ENCODE measurements at places on chromosomes 5 and 9. TPM values are rescaled to one million over a fixed set of nuclear protein-coding genes. Genes with fewer than 3 reads are reported as not detected.

The DBH gene
- total RNA-seq, result not detected

DNA sequence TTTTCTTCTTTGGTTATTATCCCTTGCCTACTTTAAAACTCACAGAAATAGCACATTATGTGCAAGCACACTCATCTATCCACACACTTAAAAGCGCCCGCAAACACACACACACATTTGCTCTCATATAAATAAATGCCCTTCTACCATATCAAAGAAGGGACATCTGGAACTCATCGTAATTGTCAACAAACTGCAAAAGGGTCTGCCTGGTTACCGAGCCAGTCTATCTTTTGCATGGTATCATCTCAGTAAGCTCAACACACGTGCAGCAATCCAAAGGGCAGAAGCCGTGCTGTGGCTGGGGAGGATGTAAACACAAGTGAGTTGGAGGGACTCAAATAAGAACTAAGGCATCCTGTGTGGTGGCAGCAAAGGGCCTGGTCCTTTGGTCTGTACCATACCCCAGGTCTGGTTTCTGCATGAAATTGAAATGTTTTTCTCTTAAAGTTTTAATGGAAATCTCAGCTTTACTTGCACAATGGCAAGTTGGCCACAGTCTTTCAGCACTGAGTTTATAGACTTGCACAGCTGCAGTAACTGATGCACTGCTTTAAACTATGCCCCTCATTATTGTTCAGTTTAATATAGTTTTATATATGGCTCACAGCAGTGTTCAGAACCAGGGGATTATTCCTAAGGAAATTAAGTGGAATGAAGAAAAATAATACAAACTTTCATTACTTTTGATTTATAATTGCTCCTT lies 331.0 kb downstream of the ADAMTS6 start:
- no peak for DNase-seq

GRCh38 chr9:91071184-91071990 lies 269.8 kb downstream of the SYK start:
- no peak for DNase-seq

DNA sequence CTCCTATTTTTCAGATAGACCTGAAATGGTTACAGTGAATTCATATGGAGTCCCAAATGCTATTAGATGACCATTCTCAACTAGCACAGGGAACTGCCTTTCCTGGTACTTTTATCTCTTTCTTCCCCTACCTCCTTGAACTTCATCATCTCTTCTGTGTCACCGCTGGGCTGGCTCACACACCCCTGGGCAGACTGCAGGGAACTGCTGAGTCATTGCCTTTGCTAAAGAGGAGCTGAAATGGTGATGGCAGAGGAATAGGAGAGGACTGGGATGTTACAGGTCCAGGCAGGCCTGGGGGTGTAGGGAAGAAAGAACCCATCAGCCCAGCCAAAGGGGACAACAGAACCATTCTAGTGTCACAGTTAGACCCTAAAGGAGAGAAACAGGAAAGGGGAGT lies 322.3 kb downstream of the ASTN2 start:
- no peak for DNase-seq

DNA sequence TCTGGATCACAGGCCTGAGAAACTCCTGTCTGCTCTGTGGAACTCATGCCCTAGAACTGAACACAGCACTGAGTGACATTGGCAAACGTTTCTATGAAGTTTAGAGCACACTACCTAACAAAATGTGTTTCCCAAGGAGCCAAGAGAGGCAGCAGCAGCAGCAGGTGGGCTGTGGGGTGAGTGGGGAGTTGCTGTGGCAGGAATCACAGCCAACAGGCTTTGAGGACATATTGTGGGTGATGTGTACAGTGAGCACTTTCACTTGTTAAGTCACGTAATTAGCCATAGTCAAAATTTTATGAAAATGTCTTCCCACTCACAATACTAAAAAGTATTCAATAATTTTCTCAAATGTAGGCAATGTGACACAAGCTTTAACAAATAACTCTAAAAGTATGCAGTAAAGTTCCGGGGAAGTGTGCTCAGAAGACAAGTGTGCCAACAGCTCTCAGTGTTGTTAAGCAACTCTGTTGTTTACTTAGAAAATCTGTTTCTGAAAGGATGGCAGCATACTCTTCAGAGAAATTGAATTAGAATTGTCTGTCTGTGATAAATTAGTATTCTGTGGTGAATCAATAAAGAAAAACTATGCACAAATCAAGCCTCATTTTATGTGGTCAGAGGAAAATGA lies 482.1 kb downstream of the SEMA5A start:
- no peak for DNase-seq

GRCh38 chr5:175640106-175640775 lies 17.6 kb upstream of the HRH2 start:
- DNase-seq, result no peak

DNA sequence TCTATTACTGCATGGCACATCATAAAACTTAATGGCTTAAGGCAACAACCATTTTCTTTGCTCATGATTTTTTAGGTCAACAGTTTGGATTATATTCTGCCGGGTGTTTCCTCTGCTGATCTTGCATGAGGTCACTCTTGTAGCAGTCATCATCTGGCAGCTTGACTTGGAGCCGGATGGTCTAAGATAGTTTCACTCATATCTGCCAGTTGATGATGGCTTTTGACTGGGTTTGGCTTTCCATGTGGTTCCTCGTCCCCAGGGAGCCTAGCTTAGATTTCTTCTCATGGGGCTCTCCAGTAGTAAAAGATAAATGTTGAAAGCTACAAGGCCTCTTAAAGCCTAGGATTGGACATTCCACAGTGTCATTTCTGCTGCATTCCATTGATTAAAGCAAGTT lies 27.4 kb downstream of the LNPEP start:
- no peak for DNase-seq

DNA sequence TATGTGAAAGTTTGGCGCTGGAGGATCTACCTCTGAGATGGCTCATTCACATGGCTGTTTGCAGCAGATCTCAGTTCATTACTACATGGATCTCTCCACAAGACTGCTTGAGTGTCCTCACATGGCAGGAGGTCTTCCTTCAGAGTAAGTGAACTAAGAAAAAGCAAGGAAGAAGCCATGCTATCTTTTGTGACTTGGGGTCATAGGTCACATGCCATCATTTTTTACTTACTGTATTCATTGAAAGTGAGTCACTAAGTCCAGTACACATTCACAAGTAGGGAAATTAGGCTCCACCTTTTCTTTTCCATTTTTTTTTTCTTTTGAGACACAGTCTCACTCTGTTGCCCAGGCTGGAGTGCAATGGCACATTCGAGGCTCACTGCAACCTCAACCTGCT lies 8.7 kb upstream of the CDKN2AIPNL start:
- DNase-seq, result no peak

DNA sequence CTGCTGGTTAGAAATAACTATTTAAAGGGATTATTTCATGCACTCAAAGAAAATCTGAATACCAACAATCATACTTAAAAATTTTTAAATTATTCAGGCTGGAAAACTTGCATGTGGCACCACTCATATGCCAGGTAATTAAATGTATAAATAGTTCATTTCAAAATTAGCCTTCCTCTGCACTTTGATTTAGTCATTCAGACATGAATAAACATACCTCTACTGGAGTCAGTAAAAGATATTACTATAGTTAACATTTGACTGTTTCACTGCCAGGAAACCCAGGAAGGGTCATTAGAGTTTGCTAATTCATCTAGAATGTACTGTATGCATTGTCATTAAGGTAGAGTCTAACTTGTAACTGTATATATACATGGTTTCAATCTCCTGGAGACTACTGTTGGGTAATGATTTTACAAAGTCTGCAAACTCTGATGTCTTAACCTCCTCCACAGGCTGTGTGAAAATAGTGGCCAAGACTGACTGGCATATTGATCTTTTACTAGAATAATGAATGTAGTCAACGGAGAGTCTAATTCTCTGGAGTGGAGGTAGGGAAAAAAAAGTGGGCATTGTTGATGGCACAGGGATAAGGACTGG lies 43.7 kb downstream of the TEX10 start:
- no peak for DNase-seq

All from H7 (cell line).